ENCODE measurements at places on chromosomes 5 and 9. TPM values are rescaled to one million over a fixed set of nuclear protein-coding genes. Genes with fewer than 3 reads are reported as not detected.

The MYMK gene
- total RNA-seq = not detected

The SLC6A19 gene
- total RNA-seq = not detected

The GPRIN1 gene
- 10.3 TPM for total RNA-seq

The SPINK6 gene
- total RNA-seq = 0.53 TPM

The PTGER4 gene
- total RNA-seq = 0.89 TPM

The NME5 gene
- not detected for total RNA-seq

Measured in A549 treated with DMSO at 1 μM for 4 hours (cell line).